Left renal pelvis (tissue), 4 donors: ENCODE measurements at places on chromosomes 12 and 14. TPM values are rescaled to one million over a fixed set of nuclear protein-coding genes. Genes with fewer than 3 reads are reported as not detected.

GRCh38 chr14:89672636-89673511 lies 255.8 kb upstream of the FOXN3 start:
- no peak for DNase-seq

GRCh38 chr12:53190108-53190729 lies 9.5 kb upstream of the CSAD start:
- no peak for DNase-seq

- DNase-seq = no peak
Observed at GRCh38 chr12:70068743-70069142, 174.5 kb upstream of the CNOT2 start.

DNA sequence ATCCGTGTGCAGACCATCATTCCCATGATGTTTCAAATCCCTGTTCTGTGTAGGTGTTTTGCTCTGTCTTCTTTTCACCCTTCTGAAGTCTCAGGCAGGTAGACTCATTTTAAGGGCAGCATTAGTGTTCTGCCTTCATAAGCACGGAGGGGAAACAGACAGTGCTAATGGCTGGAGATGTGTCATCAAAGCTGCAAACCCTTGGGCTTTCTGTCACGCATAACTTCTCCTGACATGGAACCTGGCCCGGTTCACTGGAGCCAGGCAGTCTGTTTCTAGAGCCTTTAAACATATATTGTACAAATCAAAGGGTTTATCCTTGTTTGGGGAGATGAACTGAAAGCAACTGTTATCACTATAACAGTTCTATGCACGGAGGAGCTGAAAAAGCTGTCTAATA lies 141.4 kb downstream of the TMEM132D start:
- DNase-seq = no peak

GRCh38 chr14:38835874-38836273 lies 267.2 kb downstream of the SEC23A start:
- DNase-seq = no peak

DNA sequence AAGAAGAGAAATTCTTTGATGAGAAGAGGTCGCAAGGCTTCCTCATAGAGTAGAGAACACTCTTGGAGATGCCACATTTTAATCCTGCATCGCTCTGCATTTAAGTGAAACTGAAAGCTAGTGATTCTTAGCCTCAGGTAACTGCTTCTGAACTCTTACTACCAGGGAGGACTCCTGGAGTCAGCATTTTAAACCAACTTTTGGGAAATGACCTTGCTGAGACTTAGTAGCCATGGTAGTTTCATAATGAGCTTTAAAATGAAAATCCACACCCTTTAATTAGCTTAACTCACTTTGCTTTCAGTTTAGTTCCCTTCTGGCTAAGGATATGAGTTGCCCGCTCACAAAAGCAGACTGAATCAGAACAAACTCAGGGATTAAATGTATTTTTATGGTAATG lies 80.3 kb downstream of the SYNE2 start:
- DNase-seq = no peak

DNA sequence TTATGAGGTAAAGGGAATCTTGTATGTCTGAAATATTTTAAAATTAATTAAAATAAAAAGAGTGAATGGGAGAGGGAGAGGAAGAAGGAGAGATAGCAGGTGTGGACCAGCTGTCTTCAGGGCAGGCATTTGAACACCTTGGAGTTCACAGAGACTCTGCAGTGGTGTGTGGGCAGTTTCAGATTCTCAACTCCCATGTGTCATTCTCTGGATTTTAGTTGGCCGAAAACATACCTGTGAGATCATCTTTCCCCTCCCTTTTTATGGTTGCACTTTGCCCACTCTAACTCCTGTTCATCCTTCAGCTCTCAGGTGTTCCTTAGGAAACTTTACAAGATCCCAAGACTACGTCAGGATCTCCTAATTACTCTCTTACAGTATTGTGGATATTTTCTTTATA lies 108.1 kb downstream of the ERC1 start:
- no peak for DNase-seq

Gene AMN
- polyA plus RNA-seq = 42.1 TPM
